ENCODE measurements at places on chromosomes 1 and 21.

DNA sequence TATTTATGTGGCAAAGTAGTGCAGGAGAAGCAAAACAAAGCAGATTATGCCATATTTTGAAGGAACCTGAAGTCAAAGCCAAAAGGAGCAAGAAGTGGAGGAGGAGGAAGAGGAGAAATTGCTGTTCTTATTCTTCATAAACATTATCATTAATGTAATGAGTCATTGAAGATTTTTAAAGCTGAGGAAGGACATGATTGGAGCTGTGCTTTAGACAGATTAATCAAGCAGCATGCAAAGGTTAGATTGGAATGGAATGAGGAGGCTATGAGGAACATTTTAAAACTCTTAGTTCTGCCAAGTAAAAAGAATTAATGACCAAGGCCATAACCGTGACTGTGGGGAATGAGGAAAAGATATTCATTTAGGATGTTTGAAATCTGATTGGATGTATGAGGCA, 33.0 kb upstream of the HSD17B7 start:
- peak; percentile 33 for DNase-seq

DNA sequence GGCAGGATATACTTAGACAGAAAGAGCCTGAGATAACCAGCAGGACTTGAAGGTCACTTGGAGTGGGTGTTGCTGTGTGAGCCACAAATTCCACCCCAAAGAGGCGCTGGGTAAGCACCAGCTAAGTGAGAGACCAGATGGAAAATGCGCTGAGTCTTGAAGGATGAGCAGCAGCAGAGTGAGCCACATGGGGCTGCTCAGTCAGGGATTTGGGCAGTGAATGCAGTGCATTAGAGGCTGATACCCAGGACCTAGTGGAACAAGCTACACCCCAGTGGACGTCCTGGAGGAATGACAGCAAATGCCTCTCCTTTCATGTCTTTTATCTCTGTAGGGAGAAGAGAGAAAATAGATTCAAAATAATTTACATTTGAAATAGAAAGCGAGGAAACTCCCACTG, 11.3 kb downstream of the GRIK1 start:
- DNase-seq: no peak

DNA sequence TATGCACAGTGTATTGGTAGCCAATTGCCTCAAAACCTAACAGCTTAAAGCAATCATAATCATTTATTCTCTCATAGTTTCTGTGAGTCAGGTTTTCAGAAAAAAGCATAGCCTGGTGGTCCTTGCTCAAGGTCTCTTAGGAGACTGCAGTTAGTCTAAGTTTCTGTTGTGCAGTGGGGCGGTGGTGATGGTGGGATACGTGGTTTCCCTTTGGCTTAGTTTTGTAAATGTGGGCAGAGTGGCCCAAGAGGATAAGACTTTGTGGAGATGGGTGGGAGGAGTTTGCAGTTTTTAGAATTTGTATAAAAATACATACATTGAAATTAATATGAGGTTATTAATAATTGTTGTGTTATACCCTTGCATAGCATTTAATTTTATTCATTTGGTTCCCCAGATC, 68.6 kb downstream of the NOS1AP start:
- no peak for DNase-seq

DNA sequence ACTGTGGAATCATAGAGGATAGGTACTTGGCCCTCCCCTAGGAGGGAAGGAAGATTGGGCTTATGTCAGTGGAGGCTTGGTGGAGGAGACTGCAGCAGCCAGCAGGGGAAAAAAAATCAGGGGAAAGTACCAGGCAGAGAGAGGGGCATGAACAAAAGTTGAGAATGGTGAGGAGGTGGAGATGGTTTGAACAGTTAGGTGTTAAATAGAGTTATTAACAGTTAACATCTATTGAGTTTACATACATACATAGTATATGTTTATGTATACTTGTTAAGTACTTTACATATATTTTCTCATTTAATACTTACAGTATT, 136.5 kb upstream of the HNRNPU start:
- no peak for DNase-seq

DNA sequence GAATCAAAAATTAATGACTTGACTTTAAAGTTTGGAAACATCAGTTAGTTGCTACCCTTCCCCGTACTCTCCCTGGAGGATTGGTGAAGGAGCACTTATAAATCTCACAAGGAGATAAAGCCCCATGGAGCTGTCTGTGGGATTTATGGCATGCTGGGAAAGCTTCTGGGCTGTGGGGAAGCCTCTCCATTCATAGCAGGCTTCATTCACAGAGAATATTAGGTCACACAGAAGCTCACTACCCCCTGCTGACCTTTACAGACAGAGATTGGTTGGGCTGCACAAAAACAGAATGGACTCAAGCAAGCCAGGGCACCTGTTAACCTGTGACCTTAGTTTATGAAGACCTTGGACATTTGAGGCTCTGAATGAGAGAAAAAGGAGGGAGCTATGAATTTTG, 32.1 kb downstream of the RGL1 start:
- DNase-seq: no peak

- DNase-seq: no peak
Observed at GRCh38 chr1:243388276-243388675, 132.4 kb downstream of the SDCCAG8 start.

GRCh38 chr1:36080801-36081200, 3.1 kb upstream of the TEKT2 start:
- no peak for DNase-seq

GRCh38 chr1:70361727-70362398, 7.3 kb upstream of the ANKRD13C start:
- peak; percentile 53 for DNase-seq

GRCh38 chr1:185603158-185603557, 131.0 kb upstream of the HMCN1 start:
- DNase-seq: no peak

DNA sequence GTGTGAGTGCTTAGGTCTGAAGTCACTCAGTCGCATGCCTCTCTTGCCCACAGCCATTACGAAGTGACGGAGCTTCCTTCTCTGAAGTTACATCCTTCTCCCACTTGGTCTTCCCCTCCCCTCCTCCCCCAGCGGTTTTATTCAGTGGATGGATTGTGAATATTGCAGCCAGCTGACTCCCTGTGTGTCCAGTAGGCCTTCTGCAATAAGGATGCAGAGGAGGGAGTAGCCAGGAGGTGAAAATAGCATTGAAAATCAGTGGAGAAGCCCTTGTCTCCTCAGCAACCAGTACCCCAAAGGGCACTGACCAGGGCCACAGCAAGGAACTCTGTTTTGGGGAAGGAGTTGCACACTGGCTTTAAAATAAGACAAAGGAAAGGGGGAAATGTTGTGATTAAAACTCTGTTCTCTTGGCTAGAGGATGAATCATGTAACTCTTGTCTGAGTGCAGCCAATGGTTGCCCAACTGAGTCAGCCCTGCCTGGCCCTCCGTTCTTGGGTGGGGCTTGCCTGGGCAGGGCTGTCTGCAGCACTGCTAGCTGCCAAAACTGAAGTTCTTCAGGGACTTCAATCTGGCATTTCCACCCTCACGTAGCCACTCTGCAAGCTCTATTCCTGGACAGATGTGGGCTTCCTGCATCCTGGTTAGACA, 4.3 kb downstream of the S100A10 start:
- peak; percentile 92 for DNase-seq

- no peak for DNase-seq
Observed at GRCh38 chr21:35071347-35071746, 22.2 kb upstream of the RUNX1 start.

Data from AG10803 (cell line).